ENCODE measurements at places on chromosomes 3 and 15.

DNA sequence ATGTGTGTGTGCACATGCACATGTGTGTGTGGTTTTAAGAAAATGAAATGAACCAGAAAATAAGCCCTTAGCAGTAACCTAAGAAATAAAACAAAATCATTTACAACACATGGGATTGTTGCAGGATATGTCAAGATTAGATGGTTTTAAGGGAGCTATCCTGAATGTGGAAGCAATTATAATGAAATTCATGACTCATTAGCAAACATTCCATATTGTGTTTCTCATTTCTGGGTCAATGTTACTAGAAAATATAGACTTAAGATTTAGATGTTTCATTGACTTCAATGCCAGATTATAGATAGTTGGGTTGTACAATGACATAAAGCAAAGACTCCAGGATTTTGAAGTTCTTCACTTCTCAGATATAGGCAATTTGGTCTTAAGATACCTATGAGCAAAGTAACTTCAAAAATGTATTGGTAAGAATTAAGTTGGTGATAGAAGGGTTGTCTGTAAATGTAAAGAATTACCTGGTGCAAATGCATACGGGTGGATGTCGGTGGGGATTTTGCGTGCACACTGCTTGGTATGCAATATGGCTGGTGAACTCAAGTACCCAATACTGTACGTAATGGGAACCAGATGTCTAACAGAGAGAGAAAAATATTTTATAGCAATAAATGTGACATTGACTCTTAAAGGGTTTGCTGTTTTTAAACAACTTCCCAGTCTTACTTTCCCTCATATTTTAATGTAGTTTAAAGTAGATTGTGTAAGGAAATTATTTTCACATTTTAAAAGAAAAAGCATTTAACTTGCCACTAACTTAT lies 53.9 kb upstream of the NR2F2 start:
- DNase-seq = no peak

GRCh38 chr3:138629526-138629925 lies 21.0 kb downstream of the FAIM start:
- DNase-seq = no peak

DNA sequence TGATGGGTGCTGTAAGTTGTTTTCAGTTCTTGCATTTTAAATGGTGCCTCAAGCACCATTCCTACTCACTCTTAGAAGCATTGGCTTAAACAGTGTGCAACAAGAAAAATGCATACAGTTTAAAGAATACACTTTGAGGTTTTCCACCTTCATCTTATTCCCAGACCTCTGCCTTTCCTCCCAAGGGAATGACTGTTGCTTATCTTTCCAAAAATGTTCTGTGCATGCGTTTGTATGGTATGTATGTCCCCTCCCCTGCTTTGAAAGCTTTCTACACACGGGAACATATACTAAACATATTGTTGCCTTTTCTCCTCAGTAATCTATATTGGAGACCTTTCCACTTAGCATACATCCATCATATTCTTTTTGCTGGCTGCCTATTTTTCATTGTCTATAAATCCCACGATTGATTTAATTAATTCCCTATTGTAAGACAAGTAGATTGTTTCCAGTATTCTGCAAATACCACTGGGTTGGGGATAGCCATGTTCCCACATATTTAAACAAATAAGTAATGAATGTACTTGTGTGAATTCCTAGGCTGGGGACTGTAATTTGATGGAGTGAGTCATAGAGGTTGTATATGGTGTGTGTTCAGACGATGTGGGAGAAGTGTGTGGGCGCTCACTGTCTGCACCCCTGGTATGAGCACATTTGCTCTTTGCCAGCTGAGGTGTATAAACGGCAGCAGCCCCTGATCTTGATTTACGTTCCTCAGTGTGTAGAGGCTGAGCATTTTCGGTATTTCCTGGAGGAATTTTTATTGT lies 5.8 kb downstream of the TRAK1 start:
- no peak for DNase-seq

DNA sequence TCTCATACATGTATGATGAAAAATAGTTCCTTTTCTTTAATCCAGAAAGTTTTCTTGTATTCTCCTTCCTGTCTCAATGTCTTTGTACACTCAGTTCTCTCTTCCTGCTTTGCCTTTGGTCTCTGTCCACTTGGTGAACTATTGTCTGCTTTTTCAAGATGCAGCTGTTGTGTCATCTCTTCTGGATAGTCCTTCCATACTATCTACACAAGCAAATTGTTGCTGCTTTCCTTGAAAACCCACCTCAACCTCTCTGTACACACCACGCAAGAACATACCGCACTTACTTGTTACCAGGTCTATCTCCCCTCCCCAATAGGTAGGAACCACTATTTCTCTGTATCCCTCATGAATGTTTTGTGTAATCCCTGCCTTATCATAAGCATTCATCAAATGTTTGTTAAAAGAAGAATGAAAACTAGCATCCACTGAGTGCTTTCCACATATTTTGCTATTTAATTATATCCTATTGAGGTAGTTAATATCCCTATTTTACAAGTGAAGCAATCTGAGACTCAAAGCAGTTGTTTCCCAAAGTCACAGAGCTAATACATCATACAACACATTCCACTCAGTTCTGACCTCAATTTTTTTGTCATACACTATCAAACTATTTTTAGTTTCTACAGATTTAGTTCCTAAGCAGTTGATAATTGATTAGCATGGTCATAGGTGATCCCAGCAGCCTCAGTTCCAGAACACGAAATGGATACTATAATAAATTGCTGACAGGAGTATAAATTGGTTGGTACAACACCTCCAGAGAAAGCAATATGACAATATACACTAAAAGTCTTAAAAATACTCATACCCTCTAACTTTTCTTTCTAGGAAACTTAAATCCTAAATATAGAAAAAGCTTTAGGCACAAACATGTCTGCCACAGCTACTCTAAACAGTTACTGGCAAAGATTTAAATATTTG lies 19.6 kb downstream of the HACL1 start:
- no peak for DNase-seq

GRCh38 chr15:70167155-70167554 lies 69.4 kb upstream of the TLE3 start:
- no peak for DNase-seq

DNA sequence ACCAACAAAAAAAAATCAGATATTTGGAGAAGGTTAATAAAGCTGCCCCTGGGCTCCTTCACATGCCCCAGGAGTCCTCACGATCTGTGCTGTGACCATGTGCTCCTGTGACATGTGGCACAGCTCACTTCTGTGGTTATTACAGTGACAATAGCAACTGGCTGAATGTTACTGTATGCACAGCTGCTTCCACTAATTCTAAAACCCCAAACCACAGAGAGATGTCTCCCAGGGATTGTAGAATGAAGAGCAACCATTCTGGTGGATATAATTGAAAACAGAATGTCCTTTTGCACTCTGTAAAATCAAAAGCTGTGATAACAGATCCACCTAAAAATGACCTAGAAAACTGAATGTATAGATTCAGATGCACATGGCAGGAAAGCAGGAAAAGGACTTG lies 489.2 kb upstream of the CNTN4 start:
- no peak for DNase-seq

DNA sequence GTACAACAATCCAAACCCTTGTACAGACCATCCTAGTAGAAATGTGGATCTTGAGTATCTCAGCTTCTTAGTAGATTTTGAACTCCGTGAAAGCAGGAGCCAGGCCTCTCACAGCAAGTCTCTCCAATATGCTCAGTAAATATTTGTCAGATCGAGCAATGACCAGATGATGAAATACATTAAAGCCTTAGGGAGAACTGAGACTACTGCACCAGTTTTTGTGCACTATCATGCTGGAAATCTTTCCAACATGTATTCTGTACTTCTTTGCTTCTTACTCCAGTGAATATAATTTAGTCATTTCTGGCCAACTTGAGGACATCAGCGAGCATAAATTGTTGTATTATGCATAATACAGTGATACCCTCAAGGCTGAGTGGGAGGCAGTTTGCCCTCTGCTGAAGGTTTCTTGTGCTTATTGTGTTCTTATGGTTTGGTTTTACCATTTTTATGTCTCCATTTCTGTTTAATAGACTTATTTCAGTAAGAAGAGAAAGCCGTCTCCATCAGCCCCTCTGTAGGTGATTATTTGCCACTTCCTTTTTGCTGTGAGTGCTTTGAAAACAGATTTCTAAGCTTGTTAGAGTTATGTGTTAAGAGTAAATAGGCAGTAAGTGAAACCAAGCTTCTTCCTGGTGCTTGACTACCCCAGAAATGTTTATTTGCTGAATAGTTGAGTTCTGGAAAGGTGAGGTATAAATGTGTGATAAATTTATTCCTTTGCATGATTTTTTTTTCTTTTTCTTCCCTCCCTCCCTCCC lies 147.1 kb downstream of the PGPEP1L start:
- DNase-seq = no peak

- no peak for DNase-seq
Observed at GRCh38 chr15:94279736-94280135, 48.4 kb downstream of the MCTP2 start.

- no peak for DNase-seq
Observed at GRCh38 chr3:26375843-26376530, 246.6 kb upstream of the LRRC3B start.

Measured in anterior cingulate cortex (tissue), 58 donors.